ENCODE measurements at places on chromosomes 16 and 17. TPM values are rescaled to one million over a fixed set of nuclear protein-coding genes. Genes with fewer than 3 reads are reported as not detected.

OR1A2 gene
- not detected for total RNA-seq

DNA sequence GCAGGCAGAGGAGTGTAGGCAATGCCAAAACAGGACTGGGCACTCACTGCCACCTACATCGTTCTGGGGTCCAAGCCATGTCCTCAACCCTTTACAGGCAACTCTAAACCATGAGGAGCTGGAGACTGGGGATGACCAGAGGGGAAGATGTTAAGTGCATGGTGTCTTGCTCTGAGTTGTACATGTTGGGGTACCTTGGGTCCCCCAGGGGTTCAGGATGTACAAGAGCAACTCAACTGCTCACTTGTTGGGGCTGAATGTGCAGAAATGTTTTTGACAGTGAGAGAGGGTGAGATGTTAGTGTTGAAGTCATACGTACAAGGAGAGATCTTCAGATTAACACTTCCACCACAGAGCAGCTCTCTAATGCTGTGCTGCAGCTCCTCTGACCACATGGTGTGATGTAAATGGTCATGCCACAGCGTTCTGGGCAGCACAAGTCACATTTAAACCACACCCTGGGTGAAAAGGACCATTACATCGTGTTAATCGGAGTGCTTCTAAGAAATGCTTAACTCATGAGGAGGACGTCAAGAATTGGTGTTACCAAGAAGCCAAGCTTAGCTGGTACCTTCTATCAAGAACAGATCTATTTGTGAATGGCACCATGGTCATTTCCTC, 2.4 kb downstream of the CCL18 start:
- DNase-seq, result no peak

DPEP2 gene
- 0.87 TPM for total RNA-seq

TMC5 gene
- not detected for total RNA-seq

CHST4 gene
- not detected for total RNA-seq

NGFR gene
- total RNA-seq, result 10.0 TPM

DNA sequence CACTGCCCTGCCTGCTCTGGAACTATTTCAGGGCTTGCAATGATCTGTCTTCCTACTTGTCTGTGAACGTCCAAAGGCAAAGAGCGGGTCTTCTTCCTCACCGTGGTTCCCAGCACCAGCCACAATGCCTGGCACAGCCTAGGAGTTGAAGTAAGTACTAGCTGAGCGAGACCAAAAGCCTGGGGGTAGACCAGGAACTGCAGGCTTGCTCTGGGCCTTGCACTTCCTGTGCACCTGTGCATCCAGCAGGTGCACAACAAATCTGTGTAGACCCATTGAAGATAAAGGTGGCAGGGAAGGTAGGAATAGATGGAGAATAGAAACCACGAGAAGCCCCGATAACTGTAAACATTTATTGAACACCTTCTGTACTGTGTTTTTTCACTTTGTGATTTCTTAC, 4.6 kb downstream of the FAM171A2 start:
- DNase-seq, result peak; percentile 4

C16orf74 gene
- 0.95 TPM for total RNA-seq

ODAD4 gene
- 0.76 TPM for total RNA-seq

DNA sequence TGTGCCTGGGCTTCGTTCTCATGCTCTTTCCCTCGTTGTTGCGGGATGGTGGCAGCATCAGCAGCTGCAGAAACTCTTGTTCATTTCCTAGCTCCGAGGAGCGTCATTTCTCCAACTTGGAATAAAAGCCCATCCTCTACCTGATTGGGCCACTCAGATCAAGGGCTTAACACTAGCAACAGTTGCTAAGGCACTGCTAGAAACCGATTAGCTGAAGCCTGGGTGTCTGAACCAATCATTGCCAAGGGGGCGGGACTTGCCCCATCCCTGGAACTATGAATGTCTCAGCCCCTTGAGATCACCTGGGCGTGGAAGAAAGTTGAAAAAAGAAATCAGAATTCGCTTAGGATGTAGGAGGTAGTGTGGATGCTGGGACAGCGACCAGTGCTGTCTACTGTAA, 145.3 kb downstream of the FOXL1 start:
- DNase-seq, result no peak

- DNase-seq, result no peak
Measured at GRCh38 chr16:85033171-85033570, 5.6 kb downstream of the KIAA0513 start.

DNA sequence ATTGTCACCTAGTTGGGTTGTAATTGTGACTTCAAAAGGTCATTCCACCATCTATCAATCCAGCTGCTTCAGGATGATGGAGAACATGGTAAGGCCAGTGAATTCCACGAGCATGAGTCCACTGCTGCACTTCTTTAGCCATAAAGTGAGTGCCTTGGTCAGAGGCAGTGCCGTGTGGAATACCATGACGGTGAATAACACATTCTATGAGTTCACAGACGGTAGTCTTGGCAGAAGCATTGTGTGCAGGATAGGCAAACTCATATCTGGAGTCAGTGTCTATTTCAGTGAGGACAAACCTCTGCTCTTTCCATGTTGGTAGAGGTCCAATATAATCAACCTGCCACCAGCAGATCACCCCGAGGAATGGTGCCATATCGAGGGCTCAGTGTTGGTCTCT, 650.9 kb downstream of the KCNJ2 start:
- DNase-seq, result no peak

- no peak for DNase-seq
Measured at GRCh38 chr16:51637770-51638094, 486.7 kb upstream of the SALL1 start.

TPSG1 gene
- total RNA-seq, result 0.30 TPM

DNA sequence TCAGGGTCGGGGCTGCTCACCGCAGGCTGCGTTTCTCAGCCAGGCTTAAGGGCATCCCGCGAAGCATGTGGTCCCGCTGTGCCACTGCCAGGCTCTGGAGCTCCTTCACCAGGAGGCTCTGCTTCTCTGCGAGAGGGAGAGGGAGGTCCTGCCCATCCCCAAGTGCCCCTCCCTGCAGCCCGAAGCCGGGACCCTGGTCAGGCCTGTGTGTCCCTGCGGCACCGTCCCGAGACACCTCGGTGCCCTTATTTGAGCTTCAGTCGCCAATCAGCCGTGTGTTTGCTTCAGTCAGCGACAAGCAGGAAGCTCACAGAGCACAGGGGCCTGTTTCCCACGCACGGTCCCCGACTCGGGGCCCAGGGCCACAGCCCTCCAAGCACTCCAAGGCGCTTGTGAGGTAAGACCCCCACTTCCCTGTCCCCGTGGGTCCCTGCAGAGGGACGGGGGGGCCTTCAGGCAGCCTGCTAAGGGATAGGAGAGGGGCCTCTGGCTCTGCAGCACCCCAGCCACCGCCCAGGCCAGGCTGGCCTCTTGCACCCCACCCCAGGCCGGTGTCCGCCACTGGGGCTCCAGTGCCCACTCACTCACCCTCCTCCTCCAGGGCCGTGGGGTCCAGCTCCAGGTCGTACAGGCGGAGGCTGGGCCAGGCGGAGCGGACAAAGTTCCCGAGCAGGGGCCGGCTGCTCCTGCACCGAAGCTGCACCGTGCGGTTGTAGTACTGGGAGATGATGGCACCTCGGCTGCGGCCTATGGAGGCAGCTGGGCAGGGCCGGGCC, 3.2 kb downstream of the TMC6 start:
- peak; percentile 75 for DNase-seq

DNA sequence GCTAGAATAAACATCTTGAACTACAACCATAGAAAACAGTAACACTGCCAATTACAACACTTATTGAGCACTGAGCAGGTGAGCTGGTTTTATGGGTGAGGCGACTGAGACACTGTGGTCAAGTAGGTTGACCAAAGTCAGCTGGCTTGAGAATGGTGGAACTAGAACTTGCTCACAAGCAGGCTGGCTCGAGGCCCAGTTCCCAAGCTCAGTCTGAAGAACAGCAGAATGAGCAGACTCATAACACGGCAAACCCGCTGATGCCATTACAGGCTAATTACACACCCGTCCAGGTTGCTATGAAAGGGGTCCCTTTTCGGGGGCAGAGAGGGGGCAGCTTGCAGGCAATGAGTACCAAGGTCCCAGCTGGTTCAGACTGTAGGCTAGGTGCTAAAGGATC, 6.5 kb downstream of the ZZEF1 start:
- no peak for DNase-seq

DNA sequence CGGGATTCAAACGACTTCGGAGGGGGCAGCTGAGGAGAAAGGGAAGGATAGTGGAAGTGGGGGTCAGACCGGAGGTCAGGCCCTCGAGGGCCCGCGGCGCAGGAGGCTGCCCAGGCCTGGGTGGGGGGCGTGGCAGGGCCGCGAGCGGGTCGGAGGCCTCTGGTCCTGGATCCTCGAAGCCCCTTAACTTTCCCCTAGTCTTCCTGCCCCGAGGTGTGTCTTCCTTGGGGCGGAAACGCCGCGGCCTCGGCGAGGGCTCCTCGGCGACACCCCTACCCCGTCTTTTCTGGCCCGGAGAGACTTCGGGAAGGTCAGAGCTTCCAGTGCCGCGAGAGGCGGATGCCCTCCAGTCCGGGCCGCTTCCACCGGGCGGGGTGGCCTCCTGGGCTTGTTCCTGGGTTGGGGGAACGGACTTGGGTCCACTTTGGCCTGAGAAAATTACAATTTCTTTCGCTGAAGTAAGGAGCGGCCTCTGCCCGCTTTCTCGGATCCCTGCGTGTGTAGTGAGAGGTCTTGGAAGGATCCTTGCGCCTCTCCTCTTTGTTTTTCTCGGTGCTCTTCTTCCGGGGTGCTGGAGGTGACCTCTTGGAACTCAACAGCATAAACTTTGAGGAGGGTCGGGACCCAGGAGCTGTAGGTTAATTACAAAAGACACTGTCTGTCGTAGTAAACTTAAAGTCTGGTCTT, 491 bp downstream of the IST1 start:
- DNase-seq, result peak; percentile 72

GRCh38 chr16:4879049-4879448, 31.8 kb downstream of the UBN1 start:
- no peak for DNase-seq

TEKT1 gene
- total RNA-seq, result not detected

PTGES3L gene
- total RNA-seq, result 51.0 TPM

- DNase-seq, result no peak
Measured at GRCh38 chr17:6306820-6307219, 128.1 kb downstream of the AIPL1 start.

CACNB1 gene
- total RNA-seq, result 7.4 TPM

DNA sequence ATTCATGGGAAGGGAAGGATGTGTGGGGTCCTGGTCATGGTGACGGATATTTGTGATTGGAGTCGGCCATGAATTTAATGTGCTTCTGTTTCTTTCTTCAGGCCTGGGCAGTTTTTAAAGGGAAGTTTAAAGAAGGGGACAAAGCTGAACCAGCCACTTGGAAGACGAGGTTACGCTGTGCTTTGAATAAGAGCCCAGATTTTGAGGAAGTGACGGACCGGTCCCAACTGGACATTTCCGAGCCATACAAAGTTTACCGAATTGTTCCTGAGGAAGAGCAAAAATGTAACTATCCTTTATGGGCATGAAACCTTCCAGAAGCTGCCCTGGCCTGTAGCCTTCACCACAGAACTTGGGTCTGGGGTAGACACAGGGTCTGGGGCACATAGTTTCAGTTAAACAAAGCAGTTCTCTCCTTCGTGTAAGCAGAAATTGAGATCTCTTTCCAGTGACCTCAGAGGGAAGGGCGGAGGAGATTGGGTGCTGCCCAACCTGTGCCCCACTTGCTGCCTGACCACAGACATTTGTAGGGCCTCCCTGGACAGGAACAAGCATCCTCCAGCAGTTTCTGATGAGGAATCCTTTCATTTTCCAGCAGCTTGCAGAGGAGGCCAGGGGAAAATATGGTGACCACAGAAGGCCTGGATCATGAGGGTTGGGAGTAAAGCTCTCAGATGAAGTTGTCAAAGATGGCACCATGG, 10.1 kb downstream of the IRF8 start:
- no peak for DNase-seq

PLSCR3 gene
- total RNA-seq, result 18.4 TPM

DNA sequence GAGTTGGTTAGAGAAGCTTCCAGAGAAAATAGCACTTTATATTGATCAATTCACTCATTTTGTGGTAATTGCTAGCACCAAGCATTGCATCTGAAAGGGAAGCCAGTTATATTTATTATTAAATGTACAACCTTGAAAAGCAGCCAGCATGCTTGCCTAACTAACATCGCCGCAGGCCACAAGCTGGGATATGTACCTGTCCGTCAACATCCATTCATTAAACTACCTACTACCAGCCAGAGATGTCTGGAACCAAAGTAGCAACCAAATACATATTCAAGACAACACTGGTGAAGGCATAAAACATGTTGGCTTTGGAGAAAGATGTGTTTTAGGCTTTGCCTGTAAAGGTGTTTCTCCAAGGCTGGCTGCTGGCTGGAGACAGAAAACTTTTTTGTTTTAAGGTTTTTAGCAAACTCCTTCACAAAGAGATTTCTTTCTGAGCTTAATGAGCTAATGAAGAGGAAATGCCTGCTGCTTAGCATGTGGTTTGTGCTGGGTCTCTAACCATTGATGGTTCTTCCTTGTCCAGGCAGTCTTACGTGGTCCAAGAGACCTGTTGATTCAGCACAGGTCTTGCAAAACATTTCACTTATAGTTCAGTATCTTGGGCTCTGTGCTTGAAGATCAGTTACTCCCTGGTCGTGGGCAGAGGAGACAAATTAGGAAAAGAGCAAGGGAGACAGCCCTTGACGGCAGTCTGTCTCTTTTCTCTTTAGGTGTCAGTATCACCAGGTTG, 3.1 kb downstream of the ITPRIPL2 start:
- DNase-seq, result no peak

DNA sequence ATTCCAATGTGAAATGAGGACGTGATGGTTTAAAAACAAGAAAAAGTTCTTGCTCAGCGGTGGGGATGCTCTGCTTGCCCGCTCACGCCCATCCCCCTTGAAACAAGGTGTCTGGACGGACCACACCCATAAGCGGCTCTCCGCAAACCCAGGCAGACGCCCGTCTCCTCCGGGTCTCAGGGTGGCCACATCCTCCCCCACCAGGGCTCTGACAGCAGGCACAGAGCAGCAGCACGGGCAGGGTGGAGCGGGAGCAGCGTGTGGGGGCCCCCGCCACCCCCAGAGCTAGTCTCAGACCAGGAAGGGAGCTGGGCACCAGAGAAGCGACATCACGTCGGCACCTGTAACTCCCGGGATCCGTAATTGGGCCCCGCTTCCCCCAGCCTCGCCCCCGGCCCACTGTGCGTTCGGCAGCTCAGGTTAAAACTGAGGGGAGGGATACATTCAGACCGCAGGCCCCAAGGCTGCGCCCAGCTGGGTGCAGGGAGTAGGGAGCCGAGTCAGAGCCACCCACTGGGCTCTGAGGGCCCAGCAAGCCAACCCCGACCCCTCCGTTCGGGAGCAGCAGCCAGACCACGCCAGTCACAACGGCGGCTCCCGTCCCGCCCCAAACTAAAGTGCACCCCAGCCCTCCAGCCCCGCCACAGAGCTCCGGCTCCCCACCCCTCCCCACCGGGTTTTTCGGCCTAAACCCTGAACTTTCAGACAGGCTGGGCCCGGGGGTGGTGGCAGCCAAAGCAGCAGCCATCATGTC, 22.0 kb downstream of the CLUH start:
- no peak for DNase-seq

- DNase-seq, result peak; percentile 74
Measured at GRCh38 chr17:82603981-82604448, 44.2 kb downstream of the WDR45B start.

CD79B gene
- 6.9 TPM for total RNA-seq

DNA sequence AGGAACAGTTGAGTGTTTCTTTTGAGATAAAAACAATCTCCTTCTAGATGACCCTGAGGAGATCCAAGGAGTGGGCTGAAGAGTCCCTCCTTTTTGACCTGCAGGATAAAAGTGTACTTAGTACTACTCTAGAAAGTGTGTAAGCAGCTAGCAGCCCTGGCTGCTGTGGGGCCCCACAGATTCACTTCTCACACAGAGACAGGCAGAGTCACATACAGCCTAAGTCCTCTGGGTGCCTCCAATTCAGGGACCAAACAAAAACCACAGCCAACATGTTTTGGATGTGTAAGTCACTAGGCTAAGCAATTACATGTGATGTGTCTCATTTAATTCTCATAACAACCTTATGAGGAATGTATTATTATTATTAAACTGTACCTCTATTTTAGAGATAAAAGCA, 97.1 kb downstream of the TMEM100 start:
- no peak for DNase-seq

Measured in Right ventricle myocardium inferior (tissue), 1 donor.